ENCODE measurements at places on chromosomes 7 and 10.

DNA sequence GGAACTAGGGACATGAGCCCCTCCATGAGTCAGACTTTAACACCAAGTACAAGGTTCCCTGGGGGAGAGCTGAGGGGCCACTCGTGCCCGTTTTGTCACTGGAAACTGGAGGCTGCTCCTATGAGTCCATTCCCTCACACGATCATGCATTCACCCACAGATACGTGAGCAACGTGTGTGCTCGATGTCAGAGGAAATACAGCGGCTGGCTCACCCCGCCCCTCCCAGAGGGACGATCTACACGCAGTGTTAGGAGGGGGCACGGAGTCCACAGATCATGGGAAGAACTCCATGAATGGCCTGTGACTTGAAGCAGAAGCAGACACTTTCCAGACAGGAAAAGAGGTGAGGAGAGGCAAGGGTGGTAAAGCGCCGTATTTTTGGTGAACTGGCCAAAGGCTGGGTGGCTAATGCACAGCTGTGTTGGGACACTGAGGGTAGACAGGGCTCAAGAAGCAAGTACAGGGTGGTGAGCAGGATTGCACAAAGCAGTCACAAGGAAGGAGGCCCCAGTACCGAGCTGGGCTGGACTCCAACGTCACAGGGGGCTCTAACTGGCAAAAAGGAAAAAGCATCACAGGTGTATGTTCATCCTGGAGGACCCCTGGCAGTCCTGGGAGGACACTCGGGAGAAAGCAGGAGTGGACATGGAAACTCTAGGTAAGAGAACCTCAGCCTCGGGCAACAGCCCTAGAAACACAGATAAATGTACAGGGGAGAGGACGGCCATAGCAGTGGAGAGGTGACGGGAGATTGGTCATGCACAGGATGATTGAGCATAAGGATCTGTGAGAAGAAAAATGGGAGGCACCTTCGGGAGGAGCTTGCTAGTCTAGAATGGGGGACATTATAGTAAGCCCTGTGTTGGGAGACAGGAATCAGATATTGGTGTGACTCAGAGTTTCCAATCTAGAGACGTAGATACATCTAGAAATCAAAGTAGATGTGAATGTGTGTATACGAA lies 41.2 kb downstream of the TNS3 start:
- DNase-seq: no peak

GRCh38 chr10:103570844-103571655 lies 77.5 kb downstream of the NEURL1 start:
- DNase-seq: no peak

DNA sequence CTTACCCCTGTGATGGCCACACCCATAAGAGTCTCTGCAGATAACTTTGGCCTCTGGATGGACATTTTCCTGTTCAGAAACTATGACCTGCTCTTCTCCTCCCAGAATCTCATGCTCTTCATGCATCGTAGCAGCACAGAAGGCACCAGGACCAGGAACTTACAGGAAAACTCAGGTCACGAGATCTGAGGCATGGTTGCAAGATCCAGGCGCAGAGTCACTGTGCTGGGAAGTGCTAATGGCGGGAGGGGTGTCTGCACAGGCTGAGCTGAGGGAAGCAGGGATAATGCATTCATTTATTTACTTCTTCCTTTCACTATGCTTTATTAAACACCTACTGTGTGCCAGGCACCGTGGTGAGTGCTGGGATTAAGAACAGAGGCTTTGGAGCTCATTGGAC lies 48.2 kb upstream of the LOXL4 start:
- DNase-seq: no peak

GRCh38 chr7:90846192-90846591 lies 250.1 kb downstream of the CDK14 start:
- no peak for DNase-seq

DNA sequence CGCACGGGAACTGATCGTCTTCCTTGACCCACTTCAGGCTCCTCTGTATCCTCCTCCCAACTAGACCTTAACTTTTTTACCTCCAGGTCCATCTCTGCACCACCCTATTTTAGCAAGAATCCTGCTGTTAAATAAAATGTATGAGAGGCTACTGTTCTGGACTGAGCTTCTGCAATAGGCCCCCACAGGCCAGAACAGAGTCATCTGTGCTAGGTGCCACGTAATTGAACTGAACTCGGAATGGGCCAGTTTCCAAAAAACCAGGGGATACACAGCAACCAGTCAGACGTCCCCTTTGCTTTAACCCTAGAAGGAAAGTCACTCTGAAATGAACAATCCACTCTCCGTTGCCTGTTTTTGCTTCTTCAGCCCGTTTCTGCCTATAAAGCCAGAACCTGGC lies 71.3 kb downstream of the CHST15 start:
- DNase-seq: no peak

DNA sequence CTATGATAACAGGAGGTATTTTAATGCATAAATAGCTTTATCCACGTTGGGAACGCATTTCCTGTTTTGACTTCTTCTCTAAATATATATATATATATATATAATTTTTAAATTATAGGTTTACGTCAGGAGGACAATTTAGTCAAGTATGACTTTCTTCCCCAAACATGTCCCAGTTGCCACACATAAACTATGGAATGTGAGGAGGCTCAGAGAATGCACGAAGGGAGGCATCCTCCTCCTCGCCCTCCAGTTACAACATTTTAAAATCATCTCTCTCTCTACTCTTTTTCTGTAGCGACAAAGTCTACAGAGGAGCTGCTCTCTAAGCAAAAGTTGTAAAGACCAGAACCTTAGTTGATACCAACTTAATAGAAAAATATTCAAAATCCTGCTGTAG lies 106.9 kb upstream of the LYZL1 start:
- DNase-seq: peak; percentile 42

GRCh38 chr10:72053690-72054089 lies 34.7 kb downstream of the SPOCK2 start:
- no peak for DNase-seq

DNA sequence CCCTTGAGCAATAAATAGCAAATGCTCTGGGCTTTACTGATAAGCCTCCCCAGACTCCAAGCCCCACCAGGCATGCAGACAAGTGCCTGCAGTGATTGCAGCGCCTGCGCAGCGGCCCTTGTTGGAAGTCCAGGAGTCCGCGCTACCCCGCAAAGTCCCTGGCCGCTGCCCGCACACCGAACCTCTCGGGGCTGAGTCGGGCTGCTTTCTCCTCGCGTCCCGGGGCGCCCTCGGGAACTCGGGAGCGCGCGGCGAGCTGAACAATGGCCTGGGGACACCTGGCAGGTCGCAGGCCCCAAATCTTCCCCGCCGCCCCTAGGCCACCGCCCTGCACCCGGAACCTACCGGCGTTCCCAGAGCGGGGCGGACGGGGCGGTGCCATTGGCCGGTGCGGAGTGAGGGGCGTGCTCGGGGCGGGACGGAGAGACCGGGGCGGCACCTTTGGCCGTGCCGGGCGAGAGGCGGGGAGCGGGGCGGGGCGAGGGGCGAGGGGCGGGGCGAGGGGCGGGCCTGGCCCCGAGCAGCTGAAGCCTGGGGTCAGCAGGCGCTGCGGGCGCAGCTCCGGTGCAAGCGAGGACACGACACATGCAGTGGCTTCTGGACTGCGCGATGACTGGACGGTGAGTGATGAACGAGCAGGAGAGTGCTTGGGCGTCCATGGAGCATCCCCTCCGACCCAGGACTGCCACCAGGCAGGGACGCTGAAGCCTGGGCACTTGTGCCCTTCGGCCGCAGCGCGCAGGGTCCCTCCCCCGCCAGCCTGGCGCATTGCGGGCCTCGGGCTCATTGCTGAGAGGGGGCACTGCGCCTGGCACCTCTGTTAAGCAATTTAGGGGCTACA lies at the start of gene RASSF4:
RASSF4 (plus strand) TSS at position 556 of the 841 bp plus-strand sequence. CDS start 10,401 bp downstream, outside the sequence.
- DNase-seq: peak; percentile 83

- no peak for DNase-seq
These were observed 1.2 kb downstream of the GTF2IRD1 start for GRCh38 chr7:74454925-74455288.

DNA sequence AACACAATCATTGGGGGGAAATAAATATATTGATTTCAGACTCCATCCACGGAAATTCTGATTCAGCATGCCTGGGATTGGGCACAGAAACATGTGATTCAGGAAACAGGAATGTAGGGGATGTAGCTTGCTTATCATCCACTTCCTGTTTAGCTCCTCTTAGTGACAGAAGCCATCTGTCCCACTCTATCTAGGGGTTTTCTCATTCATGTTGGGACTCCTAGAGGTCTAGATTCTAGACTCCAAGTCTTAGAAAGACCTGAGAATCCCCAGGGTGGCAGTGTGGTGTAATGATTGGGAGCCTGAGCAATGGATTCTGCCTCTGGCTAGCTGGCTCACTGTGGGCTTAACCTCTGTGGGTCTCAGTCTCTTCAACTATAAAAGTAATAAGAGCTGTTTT lies 67.9 kb downstream of the CDK1 start:
- DNase-seq: peak; percentile 64

DNA sequence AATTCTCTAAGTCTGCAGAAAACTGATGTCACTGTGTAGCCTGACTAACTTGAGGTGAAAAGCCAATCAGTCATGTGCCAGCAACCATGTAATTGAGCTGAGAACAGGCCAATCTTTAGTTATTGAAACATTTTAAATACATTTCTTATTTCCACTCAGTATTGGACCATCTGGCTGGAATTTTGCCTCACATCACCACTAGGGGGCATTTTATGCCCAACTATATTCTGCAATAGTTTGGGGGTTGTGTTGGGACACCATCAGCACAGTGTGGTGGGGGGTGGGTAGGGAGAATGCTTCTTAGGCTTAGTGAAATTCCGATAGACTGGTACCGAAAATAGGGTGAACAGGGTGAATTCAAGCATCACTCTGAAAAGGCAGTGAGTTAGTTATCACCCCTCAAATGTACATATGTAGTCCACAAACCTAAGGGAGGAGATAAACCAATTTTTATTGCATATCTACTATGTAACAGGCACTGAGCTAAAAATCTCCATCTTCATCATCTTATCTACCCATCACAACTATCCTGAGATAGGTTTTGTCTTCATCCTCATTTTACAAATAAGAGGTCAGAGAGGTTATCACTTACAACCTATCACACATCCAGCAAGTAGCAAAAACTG lies 17.8 kb downstream of the NPSR1 start:
- DNase-seq: peak; percentile 32

DNA sequence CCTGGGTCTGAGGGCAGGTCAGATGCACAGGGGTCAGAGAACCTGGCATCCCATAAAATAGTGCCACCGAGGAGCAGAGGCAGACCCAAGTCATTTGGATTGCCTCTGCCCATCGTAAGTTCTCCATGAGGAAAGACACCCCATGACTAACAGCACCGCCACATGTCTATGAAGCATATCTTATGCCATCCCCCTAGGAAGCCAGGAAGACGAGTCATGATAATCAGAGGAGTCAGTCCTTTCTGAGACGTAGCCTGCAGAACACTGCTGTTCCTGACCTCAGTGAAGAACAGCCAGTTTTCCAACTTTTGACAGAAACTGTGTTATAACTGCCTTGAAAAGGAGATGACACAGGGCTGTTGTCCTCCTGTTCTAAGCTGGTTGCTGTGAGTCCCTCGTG lies 51.2 kb downstream of the INSYN2A start:
- peak; percentile 72 for DNase-seq

GRCh38 chr7:136523571-136523970 lies 344.9 kb upstream of the CHRM2 start:
- no peak for DNase-seq

GRCh38 chr10:13724484-13724883 lies 137.7 kb downstream of the PRPF18 start:
- no peak for DNase-seq

GRCh38 chr7:94748376-94748775 lies 92.4 kb upstream of the SGCE start:
- no peak for DNase-seq

- DNase-seq: no peak
These were observed 882 bp downstream of the IRF5 start for GRCh38 chr7:128938544-128939074.

DNA sequence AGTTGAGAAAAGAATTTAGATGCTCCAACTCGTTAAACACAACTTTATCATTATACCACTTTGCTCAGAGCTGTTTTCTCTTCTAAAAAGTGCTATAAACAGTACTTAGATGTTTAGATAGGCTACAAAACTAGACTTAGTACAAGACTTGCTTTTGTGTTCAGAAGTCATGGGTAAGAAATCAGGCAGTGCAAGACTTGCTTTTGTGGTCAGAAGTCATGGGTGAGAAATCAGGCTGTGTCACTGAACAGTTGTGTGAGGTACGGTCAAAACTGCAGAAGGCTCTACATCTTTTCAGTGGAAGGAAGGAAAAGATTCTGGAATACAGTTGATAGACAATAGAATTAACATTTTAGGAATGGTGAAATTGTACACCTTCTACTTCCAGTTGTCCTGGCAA lies 239.7 kb downstream of the DNAJB9 start:
- DNase-seq: no peak

DNA sequence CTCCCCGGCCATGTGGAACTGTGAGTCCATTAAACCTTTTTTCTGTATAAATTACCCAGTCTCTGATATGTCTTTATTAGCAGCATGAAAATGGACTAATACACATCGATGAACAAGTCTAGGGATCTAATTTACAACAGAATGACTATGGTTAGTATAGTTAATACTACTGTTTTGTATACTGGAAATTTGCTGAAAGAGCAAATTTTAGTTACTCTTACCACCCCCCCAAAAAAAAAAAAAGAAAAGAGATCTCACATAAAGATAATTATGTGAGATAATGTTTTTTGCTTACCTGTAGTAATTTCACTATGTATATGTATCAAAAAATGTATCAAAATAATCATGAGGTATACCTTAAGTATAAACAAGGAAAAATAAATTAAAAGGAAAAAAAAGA lies 199.5 kb upstream of the GRM3 start:
- no peak for DNase-seq

DNA sequence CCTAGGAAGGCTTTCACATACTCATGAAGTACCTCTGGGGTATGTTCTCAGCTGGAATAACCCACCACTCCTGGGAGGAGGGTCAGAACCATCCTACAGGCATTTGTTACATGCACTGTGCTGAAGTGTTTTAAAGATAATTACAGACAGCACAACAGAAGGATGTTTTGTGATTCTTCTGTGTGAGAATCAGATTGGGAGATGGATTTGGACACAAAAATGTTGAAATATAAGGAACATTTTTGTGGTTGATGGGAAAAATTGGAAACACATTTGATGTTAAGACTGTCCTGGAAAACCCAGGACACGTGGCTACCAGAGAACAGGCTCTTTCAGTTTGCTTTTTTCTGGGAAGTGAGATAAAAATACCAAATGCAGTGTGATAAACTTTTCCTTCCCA lies 61.4 kb downstream of the BICC1 start:
- peak; percentile 49 for DNase-seq

- no peak for DNase-seq
These were observed 155.8 kb upstream of the HABP2 start for GRCh38 chr10:113397047-113397446.
